ENCODE measurements at places on chromosomes 11 and 22.

DNA sequence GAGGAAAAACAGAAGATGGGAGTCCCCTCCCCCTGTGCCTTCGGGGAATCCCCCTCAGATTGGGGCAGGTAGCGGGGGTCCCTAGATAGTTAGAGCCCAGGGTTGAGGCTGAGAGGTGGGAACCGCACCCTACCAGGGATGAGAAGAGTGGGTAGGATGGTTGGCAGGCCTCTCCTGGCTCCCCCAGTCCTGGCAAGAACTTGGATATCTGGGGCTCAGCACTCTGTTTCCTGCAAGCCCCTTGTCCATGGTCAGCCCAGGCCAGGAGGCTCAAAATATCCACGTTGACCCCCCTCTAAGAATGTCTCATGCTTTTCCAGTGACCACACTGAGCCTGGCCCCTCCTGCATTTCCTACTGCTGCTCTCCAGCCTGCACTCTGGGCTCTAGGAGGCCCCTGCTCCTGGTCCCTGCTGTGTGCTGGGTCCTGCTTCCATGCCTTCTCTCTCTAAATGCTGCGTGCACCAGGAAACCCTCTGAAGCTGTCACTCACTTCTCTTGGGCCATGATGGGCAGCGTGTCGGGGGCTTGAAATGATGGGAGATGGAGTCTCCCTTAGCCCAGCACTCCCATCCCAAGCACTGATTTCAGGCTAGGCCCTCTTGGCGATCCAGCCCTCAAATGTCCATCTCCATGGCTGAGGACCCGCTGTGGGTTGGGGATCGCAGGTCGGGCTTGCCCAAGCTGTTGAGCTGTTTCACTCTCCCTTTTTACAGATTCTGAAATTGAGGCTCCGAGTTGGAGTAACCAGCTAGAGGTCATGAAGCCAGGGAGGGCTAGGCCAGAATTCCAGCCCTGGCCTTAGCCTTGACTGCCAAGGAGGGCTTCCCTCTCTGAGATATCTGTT, 2.0 kb downstream of the MAP3K11 start:
- DNase-seq = no peak

GRCh38 chr11:11379661-11380060, 26.6 kb upstream of the CSNK2A3 start:
- DNase-seq = no peak

GRCh38 chr11:18802381-18803257, 11.0 kb upstream of the PTPN5 start:
- DNase-seq = no peak

GRCh38 chr11:6529266-6529665, 32.2 kb downstream of the DNHD1 start:
- no peak for DNase-seq

GRCh38 chr22:48680601-48681000, 1147.1 kb downstream of the BRD1 start:
- DNase-seq = no peak

- DNase-seq = no peak
These were observed 188.0 kb upstream of the NCAM1 start for GRCh38 chr11:112773264-112773663.

GRCh38 chr11:109972181-109972715, 120.9 kb upstream of the ZC3H12C start:
- DNase-seq = no peak

DNA sequence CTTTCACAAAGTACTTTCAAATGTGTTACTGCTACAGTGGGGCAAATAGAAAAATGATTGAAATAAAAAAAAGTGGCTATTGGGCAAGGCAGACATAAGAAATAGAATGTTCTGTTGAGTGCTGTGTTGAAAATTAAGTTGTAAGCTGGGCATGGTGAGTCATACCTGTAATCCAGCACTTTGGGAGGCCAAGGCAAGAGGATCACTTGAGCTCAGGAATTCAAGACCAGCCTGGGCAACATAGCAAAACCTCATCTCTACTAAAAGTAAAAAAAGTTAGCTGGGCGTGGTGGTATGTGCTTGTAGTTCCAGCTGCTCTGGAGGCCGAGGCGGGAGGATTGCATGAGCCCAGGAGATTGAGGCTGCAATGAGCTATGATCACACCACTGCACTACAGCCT, 26.9 kb upstream of the LDHA start:
- no peak for DNase-seq

- DNase-seq = no peak
These were observed 75.4 kb upstream of the PPARA start for GRCh38 chr22:46074771-46075551.

DNA sequence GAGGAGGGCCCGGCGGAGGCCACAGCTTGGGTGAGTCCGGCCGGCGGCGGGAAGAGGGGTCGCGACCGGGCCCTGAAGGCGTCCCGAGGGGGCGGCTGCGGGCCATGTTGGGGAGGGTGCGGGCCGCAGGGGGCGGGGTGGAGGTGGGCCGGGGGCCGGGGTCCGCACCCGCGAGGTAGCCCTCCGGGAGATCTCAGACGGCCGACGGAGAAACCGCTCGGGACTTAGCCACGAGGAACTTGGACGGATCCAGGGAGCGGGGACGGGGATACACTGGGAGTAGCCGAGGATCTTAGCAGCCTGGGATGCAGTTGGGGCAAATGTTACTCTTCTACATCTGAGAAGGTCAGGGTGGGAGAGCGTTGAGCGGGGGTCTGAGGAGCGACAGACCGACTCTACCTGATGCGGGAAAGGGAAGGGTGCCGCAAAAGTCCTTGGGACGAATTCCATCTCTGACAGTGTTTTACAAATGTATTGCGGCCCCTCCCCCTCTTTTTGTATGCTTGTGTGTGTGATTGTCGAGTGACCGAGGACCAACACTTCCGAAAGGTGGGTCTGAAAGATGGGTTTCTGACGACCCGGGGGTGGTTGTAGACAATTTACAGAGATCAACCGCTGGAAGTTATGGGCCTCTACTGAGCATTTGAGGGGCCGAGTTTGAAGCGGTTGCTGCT, 658 bp downstream of the STIP1 start:
- DNase-seq = no peak

DNA sequence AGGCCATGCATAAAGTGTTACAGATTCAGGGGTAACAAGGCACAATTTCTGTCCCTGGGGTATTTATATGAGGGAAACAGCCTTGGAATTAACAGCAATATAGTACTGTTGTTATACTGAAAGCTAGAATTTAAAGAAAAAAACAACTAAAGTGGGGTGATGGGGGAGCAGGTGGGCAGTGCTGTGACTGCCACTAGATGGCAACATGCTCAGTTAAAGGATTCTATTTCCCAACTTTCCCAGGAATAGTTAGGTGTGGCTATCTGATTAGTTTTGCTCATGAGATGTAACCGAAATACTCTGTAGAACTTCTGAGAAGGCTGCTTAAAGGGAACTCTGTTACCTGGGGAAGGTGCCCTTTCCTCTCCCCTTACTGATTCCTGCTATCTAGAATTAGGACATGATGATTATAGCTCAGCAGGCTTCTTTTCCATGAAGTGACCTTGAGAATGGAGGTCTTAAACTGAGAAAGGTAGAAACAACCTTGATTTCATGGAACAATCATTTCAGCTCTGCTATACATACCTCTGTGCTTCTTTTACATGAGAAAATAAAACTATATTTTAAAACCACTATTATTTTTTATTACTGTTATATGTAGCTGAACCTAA, 102.6 kb downstream of the RELT start:
- no peak for DNase-seq

- DNase-seq = no peak
These were observed 139.6 kb upstream of the E2F8 start for GRCh38 chr11:19380375-19380774.

- no peak for DNase-seq
These were observed 128.3 kb downstream of the TEAD1 start for GRCh38 chr11:12802418-12803085.

GRCh38 chr22:19888131-19888746, 33.6 kb upstream of the GNB1L start:
- DNase-seq = no peak

DNA sequence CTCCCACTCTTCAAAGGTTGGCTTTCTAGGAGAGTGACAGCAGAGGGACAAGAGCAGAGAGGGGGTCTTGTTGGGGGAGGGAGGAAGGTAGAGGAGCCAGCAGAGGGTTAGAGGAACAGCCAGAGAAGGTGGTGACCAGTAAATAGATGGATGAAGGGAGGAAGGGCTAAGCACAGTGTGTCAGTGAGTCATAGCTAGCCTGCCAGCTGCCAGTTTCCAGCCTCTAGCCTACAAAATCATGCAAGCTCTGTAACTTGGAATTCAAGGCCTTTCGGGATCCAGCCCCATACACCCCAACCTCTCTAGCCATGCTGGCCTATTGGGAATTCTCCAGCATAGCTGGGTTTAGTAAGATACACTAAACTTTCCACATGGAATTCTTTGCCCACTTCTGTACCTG, 147.4 kb upstream of the TEAD1 start:
- DNase-seq = no peak

DNA sequence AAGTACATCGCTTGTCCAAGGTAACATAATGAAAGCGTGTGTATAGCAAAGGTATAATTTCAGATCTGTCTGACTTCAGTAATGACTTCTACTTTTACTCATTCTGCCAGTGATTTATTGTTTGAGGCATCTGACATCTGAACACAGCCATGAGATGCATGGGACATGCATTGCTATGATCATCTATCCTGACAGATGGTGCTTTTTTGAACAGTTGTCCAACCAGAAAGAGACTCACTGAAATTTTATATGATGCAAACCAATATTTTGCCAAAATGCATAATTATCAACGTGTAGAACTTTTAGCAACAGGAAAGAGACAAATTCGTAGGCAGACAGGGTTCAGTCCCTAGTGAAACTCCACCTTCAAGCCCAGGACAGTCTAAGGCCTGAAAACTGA, 19.6 kb downstream of the OR5M3 start:
- no peak for DNase-seq

DNA sequence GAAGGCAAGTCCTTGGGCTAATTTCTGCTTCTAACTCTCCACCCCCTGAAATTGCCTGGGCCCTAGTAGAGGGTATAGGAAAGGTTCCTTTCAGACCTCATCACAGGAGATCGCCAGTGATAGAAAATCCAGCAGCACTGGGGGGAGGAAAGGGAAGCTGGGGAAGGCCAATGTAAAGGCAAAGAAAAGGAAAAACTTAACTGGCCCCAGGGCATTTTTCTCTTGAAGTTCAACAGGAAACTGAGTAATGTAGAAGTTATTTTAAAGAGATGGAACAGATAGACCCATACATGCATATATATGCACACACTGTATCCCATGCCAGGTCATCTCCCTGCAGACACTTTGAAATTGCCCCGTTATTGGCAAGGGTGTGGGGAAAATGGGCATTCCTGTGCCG, 134.0 kb downstream of the TRIM44 start:
- no peak for DNase-seq

- no peak for DNase-seq
These were observed 4.4 kb downstream of the NCAM1 start for GRCh38 chr11:112965656-112966055.

DNA sequence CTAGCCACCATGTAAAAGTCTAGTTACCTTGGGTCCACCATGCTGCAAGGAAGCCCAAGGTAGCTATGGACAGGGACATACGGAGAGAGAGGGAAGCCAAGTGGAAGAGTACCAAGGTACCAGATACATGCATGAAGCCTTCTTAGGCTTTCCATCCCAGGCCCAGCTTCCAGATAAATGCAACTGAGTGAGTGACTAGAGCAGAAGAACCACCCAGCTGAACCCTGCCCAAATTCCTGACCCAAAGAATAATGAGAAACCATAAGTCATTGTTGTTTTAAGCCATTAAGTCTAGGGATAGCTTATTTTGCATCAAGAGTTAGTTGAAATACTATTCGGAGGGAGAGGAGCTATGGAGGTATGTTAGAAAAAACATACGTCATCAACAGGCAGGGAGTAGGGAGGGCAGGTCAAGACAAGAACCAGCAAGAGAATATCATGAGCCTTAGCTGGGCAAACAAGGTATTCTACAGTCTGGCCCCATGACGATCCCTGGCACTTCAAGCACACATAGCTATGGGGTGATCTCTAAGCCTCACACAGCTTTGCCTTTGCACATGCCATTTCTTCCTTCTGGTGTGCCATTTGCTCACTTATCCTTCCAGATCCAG, 36.5 kb upstream of the APLNR start:
- DNase-seq = no peak

- DNase-seq = no peak
These were observed 49.7 kb downstream of the CD82 start for GRCh38 chr11:44615041-44615755.

GRCh38 chr22:30370641-30371230, 13.9 kb downstream of the CCDC157 start:
- DNase-seq = no peak

GRCh38 chr22:39625569-39626537, 55.3 kb downstream of the CACNA1I start:
- no peak for DNase-seq

GRCh38 chr11:71252269-71252769, at the start of gene SHANK2:
SHANK2 (minus strand) TSS chr11:71252577; CDS start chr11:71147326, 105,251 bp downstream.
- no peak for DNase-seq

- no peak for DNase-seq
These were observed 201.5 kb downstream of the TBC1D22A start for GRCh38 chr22:46963672-46964545.

DNA sequence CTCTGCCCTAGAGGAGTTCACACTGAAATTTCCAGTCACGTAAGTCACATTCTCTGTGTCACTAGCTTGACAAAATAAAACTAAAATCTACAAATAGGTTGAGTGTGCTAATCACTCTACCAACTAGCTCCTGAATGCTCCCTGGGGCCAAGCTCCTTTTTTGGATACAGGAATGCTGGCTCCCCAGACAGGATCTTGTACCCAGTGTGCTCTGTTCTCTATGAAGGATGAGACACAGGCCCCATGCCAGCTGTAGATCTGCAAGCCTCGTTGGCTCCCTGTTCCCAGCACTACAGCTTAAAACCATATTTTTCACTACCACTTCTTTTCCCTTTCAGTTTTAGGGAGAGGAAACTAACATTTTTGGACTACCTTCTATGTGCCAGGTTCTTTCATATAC, 3.7 kb upstream of the IPO7 start:
- DNase-seq = no peak

DNA sequence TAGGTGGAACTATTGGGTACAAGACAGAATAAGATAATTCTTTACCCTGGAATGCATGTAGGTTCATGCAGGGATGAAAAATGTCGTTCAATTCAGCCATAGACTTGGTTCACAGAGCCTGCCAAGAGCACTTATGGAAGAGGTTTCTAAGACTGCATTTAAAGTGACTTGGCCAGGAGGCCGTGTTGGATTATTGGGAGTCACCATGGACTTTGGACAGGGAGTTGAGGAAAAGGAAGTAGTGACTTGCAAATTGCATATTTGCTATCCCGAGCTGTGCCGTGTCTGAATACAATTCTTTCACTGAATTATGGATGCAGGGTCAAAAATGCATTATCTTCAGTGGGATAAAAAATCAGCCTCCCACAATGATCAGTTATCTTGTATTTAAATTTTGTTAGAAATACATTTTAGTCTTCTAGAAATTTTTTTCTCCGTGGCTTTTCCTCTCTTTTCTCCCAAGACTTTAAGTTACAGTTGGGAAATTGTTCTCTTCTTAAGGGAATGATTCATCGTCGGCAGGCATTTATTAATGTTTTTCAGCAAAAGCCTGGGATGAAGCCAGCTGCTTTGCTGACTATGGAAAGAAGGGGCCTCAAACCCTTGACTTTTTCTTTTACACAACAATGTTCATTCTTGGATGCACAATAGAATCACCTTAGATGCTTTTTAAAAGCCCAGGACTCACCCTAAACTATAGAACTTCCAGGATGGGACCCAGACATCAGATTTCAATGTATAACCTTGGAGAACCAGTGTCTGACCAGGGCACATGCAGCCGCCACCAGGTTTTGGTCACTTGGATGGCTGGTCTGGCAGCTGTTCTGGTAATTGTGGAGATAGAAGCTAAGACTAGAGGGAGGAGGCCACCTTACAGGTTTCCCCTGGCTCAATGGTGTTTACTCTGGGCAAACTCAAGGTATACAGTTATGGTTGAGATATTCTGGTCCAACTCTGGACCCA, 70.8 kb downstream of the FAT3 start:
- DNase-seq = no peak
